ENCODE measurements at places on chromosomes 16 and 17.

- DNase-seq = no peak
These were observed 5.4 kb upstream of the MMD start for GRCh38 chr17:55426851-55427586.

DNA sequence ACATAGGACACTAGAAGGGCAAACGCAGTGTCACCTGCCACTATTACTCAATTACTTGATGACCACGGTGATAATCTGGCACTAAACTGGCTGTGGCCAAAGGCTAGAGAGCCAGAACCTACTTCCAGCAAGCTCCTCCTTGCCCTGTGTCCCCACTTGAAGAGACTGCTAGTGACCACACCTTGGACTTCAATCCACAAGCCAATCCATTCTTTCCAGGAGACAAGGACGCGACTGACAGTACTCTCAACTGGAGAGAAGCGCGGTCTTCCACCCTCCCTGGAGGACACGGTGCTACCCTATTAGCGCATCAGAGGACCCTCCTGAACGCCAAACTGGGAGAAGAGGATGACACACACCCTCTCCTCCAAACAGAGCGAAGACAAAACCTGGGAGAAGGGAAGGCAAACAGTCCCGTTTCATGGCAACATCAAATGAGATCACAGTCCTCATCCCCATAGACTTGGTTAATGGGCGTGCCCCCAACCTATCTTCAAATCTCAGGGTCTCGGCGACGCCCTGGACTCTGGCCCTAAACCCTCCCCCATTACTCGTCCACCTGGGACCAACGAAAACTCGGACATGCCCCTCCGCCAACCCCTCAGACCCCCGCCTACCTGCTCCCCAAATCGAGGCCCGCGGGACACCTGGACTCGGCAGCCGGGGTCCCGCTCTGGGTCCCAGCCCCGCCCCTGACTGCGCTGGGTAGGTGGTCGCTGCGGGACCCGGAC lies 508 bp downstream of the FLCN start:
- no peak for DNase-seq

- no peak for DNase-seq
These were observed 33.7 kb downstream of the NOL11 start for GRCh38 chr17:67751101-67752074.

DNA sequence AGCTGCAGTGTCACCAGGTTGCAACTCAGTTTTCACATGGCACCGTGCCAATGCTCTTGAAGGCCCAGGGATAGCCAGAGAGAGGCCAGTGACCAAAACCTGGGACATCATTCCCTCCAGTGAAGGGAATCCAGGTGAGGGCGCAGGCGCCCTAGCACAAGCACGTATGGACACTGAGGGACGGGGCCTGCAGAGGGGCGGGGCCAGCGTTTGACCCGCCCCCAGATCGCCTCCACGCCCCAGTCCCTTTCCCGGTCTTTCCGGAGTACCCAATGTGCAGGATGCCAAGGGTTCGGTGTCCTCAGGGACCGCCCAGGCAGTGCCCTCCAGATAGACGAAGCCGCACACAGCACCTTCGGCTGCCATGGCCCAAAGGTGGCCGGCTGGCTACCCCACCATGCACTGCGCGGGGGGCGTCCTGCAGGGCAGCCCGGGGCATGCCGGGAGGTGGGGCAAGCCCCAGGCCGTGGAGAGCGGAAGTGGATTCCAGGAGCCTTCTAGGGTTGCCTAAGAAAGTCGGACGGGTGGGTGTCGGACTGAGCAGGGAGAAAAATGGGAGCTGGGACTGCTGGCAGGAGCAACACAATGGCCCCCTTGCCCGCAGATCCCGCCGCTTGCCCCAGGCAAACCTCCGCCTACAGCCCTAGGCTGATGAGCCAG lies 4.6 kb downstream of the SLC12A4 start:
- DNase-seq = no peak

DNA sequence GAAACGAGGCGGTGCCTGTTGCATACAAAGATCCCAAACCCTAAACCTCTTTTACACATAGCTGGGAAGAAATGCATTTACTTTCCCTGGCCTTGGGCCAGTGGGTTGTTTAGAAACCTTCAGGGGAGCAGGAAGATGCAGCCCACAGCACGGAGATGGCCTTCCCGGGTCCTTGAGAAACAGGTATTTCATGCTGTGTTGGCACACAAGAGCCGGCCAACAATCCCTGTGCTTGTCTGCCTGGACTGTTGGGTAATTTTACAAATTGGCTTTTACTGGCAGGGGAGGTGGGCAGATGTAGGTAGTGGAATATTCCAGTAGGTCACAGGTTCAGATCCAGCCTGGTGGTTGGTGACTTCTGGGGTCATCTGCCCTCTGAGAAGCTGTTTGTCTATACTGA lies 148.0 kb downstream of the FOXL1 start:
- DNase-seq = no peak

DNA sequence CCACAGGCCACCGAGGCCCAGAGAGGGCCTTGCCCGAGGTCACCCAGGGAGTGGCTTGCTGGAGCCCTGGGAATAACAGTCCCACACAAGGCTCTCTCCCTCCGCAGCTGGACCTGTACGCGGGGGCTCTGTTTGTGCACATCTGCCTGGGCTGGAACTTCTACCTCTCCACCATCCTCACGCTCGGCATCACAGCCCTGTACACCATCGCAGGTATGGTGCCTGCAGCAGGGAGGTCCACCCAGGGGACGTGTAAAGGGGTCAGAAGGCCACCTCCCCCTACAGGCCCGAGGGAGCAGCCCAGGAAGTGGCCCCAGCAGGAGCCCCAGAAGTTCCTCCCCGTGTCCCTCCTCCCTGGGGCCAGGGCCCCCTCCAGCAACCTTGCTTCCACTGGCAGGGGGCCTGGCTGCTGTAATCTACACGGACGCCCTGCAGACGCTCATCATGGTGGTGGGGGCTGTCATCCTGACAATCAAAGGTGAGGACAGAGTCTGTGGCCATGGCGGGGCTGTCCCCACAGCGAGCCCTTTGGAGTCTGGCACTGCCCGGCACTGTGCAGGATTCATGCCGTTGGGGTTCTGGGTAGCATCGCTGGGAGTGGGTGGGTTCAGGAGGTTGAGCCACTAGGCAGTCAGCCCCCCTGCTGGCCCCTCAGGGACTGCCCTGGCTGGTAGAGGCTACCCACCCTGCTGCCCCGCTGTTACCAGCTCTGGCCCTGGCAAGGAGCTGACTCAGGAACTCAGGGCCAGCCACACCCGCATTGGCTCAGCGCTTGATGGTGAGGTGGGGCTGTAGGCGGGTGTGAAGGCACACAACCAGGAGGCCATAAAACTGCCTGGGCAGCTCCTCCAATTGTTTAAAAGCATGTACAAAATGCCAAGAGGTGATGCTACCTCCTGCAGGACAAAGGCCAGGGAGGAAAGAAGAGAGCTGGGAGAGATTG lies 17.3 kb downstream of the SLC5A10 start:
- no peak for DNase-seq

Measured in NCI-H2081 treated with DMSO at 0.1 percent for 48 hours (cell line).